Diencephalon (tissue), 1 donor: ENCODE measurements at places on chromosomes 4 and X. TPM values are rescaled to one million over a fixed set of nuclear protein-coding genes. Genes with fewer than 3 reads are reported as not detected.

ADH5 gene
- 104 TPM for total RNA-seq

BTC gene
- total RNA-seq = 1.8 TPM

NOA1 gene
- total RNA-seq = 14.1 TPM

MAGEA9B gene
- total RNA-seq = not detected

HDAC6 gene
- total RNA-seq = 87.2 TPM

SCML2 gene
- 9.2 TPM for total RNA-seq

GPR143 gene
- total RNA-seq = 3.9 TPM

BANK1 gene
- 0.23 TPM for total RNA-seq

TFE3 gene
- 13.6 TPM for total RNA-seq

MAGEA1 gene
- not detected for total RNA-seq
